ENCODE measurements at places on chromosomes 1 and 21. TPM values are rescaled to one million over a fixed set of nuclear protein-coding genes. Genes with fewer than 3 reads are reported as not detected.

The DRAXIN gene
- 0.68 TPM for total RNA-seq

The PDZK1IP1 gene
- total RNA-seq = not detected

The TRNAU1AP gene
- total RNA-seq = 16.7 TPM

The LAMC1 gene
- 629 TPM for total RNA-seq

The PIGC gene
- 19.3 TPM for total RNA-seq

The BARHL2 gene
- total RNA-seq = not detected

The ITGB2 gene
- not detected for total RNA-seq

The LCE2C gene
- total RNA-seq = not detected

The NUDT4B gene
- total RNA-seq = 46.7 TPM

The TNN gene
- total RNA-seq = 0.06 TPM

The ERVH48-1 gene
- not detected for total RNA-seq

The CHD5 gene
- not detected for total RNA-seq

The PTPN14 gene
- 77.6 TPM for total RNA-seq

The ANKRD45 gene
- not detected for total RNA-seq

The DCDC2B gene
- total RNA-seq = not detected

The HSD3B1 gene
- not detected for total RNA-seq

The CRYBG2 gene
- not detected for total RNA-seq

The LCE1A gene
- not detected for total RNA-seq

The C2CD4D gene
- not detected for total RNA-seq

The AGRN gene
- 382 TPM for total RNA-seq

The LMOD1 gene
- total RNA-seq = not detected

The GRIK1 gene
- total RNA-seq = not detected

The STIL gene
- total RNA-seq = 3.8 TPM

The RAD54L gene
- total RNA-seq = 1.3 TPM

The FBXO44 gene
- total RNA-seq = 12.4 TPM

The CHIA gene
- total RNA-seq = not detected

The TENT5C gene
- total RNA-seq = 0.92 TPM

The DIO1 gene
- not detected for total RNA-seq

The OR6K3 gene
- not detected for total RNA-seq

The PALMD gene
- 83.9 TPM for total RNA-seq

The DHRS3 gene
- 71.4 TPM for total RNA-seq

The IL19 gene
- not detected for total RNA-seq

The BMP8B gene
- total RNA-seq = not detected

The PBX1 gene
- 8.7 TPM for total RNA-seq

The UBE2U gene
- not detected for total RNA-seq

The KIF26B gene
- total RNA-seq = 4.0 TPM

The GSTM5 gene
- total RNA-seq = not detected

The CR2 gene
- not detected for total RNA-seq

The KPRP gene
- not detected for total RNA-seq

The RCC2 gene
- total RNA-seq = 113 TPM

The PFKFB2 gene
- total RNA-seq = 1.2 TPM

The ANGPTL3 gene
- total RNA-seq = not detected

The BCAR3 gene
- total RNA-seq = 46.9 TPM

Measured in glomerular endothelial cell (primary cell).